Naive B cell (primary cell): ENCODE measurements at places on chromosomes 7 and 10.

GRCh38 chr7:116356979-116357378, 142.6 kb upstream of the CAV2 start:
- DNase-seq = no peak

DNA sequence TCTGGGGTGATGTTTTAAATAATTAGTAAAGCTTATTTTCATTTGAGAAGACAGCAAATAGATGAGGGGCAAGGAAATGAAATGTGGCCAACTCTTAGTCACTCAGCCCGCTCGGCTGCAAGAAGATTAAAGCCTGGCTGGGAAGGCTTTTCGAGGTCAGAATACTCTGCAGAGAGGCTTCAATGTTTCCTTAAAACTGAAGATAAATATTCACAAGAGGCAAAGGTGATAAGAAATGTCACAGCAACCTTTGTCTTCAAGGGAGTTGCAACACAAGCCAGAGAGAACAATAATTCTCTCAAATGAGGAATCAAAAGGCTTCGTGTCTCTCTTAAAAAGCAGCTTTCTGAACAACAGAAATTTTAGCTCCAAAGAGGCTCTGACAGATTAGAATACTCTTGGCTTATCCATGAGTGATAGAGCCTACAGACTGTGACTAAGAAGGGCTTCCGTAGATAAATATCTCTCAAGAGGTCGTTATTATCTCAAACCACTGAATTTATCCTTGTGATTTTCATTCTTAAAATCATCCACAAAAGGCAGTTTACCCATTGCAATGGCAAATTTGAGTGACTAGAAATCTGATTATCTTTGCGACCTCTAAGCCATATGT, 92.5 kb downstream of the KLF6 start:
- DNase-seq = no peak

DNA sequence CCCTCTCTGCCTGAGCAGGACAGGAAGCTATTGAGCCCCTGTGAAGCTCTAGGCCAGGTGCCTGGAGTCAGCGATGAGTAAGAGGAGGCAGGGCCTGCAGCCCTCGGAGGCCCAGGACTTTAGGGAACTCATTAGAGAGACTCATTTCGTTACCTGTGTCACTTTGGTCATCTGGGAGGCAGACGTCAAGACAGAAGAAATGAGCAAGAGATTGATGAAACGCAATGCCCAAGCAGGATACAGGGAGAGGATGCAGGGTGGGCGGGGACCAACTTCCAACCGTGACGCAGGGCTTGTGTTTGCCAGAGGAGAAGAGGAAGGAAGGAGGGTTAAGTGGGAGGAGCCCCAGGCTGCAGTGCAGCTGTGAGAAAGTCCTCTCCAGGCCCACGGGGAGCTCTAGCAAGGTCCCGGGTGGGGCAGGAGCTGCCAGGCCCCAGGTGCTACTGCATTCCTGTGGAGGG, 26.4 kb upstream of the GNA12 start:
- peak; percentile 43 for DNase-seq

DNA sequence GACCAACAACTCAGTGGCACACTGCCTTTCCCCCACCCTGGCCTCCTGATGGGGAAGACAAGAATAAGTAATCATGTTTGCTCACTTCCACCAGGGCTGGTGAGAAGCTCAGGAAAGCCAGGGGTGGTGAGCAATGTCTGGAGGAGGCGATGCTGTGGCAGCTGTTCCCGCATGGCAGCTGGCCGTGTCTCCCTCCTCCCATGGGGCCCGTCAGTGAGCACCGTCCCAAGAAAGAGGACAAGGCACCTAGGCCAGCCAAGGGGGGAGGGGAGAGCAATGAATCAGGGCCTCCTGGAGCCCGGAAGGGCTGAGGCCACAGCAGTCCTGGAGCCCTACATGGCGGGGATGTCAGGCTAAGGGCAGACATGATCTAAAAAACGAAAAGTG, 69.2 kb upstream of the INSIG1 start:
- no peak for DNase-seq

GRCh38 chr7:100066953-100067352, 14.6 kb downstream of the ZNF3 start:
- no peak for DNase-seq

- no peak for DNase-seq
These were observed 186.7 kb upstream of the HGF start for GRCh38 chr7:81956520-81956919.

GRCh38 chr7:133026210-133026859, 55.6 kb downstream of the CHCHD3 start:
- no peak for DNase-seq

GRCh38 chr7:51210766-51211165, 105.8 kb downstream of the COBL start:
- no peak for DNase-seq

GRCh38 chr7:77382532-77382931, 33.6 kb downstream of the GSAP start:
- no peak for DNase-seq

DNA sequence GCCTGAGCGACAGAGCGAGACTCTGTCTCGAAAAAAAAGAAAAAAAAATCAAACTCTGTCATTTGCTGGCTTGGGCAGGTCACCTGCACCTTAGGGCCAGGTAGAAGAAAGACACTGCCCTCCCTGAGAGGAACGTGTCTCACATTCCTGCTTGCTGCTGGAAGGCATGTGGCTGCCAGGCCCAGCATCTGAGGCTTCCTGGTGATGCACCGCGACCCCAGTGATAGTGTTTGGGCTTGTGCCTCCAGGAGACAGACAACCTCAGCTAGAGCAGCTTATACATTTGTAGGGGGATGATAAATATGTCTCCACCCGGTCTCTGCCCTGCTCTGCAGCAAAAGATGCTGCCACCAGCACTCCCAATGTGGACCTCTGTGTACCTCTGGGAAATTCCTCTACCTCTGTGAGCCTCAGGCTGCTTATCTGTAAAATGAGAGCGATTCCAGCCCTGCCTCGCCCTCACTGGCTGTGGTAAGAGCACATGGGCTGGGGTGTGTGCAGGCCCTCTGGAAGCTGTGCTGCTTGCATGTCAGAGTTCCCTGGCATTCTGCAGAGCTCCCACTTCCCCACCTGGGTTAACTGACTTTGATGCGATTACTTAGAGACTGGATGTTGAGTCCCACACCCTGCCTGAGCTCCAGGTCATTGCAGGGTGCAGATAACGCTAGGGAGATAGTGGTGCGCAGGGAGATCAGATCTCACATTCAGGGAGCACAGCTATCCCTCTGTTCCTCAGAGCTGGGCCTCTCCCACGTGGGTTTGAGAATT, 19.9 kb downstream of the SLC29A3 start:
- DNase-seq = no peak

GRCh38 chr7:77188731-77189437, 10.7 kb downstream of the FGL2 start:
- peak; percentile 8 for DNase-seq

DNA sequence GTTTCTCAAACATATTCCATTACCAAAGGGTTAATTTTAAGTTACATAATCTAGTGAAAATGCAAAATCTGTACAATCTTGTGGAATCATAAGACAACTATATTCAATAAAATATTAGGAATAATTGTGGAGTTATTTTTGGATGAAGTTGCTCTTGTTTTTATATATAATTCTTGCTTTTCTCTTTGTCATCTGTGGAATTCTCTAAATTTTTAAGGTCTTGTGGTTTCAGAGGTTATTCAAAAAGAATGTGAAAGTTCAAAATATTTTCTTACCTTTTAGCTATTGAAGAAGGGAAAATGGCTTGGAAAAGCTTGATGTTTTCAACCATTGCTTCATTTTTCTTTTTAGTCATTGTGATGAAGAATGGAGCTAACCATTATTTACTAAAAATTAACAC, 552.1 kb downstream of the TFEC start:
- no peak for DNase-seq

DNA sequence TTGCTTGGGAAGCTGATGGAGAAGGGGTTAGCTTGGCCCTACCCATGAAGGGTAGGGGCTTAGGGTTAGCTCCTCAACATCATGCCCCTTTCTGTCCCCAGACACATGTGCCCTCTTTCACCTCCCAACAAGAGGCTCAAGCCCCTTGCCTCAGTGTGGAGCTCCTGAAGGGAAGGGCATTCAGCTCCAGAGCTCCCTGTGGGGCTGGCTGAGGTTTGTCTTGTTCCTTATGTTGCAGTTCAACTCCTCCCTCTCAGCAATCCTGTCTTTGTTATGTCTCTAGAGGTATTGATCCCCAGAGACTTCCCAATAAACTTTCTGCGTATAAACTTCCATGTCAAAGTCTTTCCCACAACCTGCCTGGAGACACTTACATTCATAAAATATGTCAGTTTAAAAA, 252.2 kb upstream of the SP4 start:
- DNase-seq = no peak

GRCh38 chr10:132910186-132910880, 32.0 kb downstream of the CFAP46 start:
- no peak for DNase-seq
